Left colon (tissue), 2 donors: ENCODE measurements at places on chromosomes 6 and 20.

- no peak for DNase-seq
Observed at GRCh38 chr6:166645896-166646295, 18.8 kb upstream of the RPS6KA2 start.

DNA sequence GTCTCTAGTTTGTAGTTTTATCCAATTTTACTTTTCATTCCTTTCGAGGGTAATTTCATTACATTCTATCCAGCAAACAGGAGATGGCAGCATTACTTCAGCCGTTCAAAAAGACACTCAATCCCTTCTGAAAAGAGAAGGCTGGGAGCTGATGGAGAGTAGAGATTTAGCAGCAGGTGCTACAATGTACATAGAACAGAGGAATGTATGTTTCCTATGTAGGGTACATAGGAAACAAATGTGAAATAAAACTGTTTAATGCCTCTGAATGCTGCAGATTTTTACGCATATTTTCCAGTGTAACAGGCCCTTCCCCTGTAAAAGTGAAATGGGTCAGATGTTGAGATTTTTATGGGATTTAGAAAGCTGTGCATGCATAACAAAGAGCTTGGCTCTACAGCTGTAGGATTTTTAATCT, 16.0 kb downstream of the RPS12 start:
- no peak for DNase-seq

DNA sequence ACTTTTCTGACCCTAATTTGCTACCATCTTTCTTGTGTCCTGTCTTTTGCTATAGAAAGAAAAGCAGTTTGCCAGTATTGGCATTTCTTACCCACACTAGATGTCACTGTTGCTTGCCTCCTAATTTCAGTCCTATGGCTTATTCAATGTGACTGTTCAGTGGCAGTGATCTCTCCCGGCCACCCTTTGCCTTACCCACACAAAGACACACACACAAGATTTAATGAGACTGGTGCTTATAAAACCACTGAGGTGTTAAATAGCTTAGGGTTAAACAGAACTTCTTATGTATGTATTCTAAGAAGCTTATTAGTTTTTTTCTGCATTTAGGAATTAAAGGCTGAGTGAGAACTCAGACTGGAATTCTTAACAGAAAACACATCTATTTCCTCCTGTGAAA, 233.6 kb upstream of the ASCC3 start:
- DNase-seq, result peak; percentile 11

DNA sequence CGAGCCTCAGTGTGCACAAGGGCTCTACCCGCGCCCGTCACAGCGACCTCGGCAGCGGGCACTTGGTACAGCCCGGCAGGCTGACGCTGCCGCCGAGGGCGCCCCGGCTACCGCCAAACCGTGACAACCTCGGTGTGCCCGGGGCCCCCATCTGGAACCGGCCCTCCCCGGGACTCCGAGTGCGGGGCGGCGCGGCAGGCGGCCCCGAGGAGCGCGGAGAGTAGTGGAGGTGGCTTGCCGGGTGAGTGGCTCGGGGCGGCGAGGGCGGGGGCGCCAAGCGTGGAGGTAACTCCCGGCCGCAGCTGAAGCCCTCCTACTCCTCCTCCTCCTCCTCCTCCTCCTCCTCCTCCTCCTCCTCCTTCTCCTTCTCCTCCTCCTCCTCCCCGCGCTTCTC, at the start of gene ISM1:
TSS of gene ISM1 (plus strand) at position 371 of the 394 bp plus-strand sequence. CDS start 503 bp downstream, outside the sequence.
- peak; percentile 15 for DNase-seq

- no peak for DNase-seq
Observed at GRCh38 chr20:53003420-53004154, 31.4 kb downstream of the TSHZ2 start.

DNA sequence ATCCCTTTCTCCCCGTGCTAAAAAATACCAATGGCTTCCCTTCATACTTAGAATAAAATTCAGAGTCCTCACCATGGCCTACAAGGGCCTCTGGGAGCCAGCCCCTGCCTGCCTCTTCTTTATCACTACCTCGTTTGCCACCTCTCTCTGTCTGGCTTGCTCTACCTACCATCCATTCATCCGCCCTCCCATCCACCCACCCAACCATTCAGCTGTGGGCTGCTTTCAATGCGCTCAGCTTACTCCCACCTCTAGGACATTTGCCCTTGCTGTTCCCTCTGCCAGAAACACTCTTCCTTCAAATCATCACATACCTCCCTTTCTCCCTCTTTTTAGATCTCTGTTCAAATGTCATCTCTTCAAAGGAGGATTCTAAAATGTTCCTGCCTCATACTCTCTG, 44.4 kb downstream of the PACSIN1 start:
- DNase-seq, result no peak

DNA sequence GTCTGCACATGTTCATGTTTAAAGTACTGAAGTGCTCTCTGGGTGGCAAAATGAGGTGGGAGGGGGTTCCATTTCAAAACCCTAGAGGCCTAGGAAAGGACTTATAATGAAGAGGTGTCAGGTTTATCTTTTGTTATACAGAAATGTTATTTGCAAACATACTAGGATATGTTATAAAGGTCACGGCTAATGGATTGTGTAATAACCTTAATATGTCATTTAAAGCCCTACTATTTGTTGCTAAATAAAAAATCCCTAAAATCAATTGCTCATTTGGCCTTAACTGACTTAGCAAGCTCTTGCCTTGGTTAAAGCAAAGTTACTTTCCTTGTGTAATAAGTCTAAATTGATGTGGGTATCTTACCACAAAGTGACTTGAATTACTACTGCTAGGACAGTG, 8.8 kb downstream of the NKX2-4 start:
- DNase-seq, result no peak

DNA sequence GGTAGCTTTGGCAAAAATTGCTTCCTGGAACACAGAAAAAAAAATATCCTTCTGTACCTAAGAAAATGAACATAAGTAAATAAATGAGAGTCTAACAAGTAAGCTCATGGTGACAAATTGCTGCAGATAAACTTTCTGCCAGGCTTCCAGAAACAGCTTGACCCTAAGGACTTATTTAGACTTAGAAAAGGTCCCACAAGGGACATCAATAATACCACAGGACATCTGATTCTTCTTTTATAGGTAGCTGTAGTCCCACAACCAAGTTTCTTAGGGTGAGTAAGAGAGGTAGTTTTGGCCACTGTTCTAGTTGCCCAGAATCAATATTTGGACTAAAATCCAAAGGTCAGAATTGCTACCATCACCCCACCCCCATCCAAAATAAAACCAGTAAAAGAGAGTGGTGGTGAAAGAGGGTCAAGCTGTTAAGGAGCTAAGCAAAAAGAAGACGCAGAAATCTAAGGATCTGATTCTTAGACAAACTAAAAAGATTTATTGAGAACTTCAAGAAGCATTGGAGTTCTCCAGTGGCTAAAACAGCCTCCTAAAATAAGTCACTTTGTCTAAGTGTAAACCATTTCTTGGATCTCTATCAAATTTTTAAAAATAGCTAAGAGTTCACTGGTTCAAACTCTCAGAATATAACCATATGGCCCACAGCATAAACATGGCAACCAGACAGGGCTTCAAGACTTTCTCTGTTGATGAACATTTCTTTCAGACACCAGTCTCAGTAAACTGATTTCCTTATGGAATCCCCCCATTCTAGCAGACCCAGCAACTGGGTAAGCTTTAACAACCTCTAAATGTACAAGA, 180.6 kb downstream of the PTPRK start:
- DNase-seq, result no peak

DNA sequence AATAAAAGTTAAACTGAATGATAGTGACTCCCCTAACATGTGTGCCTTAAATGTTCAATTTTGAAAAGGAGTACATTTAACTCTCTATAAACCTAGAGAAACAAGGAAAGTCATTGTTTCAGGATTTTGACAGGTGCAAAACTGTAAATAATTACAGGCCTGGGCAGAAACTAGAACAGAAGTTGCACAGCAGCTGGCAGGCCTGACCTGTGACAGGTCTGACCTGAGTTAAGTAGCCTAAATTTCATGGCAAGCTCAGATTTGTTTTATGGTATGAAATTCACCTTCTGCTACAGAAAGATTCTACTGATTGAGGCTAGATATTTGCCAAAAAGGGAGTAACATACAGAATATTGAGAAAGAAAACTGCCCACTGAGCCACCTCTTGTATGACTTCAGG, 166.1 kb downstream of the CDKAL1 start:
- peak; percentile 23 for DNase-seq

DNA sequence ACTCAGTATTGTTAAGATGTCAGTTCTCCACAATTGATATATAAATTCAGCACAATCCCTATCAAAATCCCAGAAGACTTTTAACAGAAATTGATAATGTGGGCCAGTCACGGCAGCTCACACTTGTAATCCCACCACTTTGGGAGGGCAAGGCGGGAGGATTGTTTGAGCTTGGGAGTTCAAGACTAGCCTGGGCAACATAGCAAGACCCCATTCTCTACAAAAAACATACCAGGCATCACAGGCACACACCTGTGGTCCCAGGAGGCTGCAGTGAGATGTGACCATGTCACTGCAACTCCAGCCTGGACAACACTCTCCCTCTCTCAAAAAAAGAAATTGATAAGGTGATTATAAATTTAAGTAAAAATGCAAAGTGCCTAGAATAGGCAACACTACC, 90.9 kb downstream of the PDSS2 start:
- no peak for DNase-seq

DNA sequence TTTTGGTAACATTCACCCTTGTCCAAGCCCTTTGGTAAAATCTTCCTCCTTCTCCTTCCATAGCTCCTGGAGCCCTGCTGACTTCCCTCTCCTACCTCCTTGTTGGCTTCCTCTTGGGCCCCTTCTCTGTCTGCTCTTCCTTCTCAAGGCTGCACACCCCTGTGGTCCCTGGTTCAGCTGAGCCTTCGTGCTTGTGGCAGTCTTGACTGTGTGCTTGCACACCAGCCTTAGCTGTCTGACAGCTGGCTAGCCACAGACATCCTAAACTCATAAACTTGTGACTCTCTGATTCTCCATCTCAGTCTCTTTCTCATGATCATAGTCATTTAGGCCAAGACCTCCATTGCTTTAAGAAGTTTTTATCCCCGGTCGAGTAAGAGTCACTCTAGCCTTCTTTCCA, 37.1 kb downstream of the DHX35 start:
- DNase-seq, result no peak

DNA sequence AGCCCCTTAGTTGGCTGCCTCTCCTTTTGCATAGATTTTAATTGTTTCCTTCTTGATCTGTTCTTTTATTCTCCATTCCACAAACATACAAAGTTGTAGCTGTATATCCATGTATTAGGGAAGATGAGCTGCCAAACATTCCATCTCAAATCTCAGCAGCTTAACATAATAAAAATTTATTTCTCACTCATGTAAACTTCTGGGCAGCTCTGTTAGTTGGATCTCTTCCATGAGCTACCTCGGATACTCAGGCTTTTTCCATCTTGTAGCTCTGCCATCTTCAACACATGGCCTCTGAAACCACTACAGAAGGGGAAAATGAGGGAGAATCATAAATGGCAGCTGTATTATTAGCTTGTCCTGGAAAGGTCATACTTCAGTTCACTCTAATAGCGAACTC, 149.4 kb upstream of the BMP2 start:
- no peak for DNase-seq

GRCh38 chr6:109340811-109341210, 41.5 kb downstream of the CD164 start:
- DNase-seq, result no peak

- DNase-seq, result peak; percentile 77
Observed at GRCh38 chr6:170269151-170269845, 21.6 kb downstream of the DLL1 start.

DNA sequence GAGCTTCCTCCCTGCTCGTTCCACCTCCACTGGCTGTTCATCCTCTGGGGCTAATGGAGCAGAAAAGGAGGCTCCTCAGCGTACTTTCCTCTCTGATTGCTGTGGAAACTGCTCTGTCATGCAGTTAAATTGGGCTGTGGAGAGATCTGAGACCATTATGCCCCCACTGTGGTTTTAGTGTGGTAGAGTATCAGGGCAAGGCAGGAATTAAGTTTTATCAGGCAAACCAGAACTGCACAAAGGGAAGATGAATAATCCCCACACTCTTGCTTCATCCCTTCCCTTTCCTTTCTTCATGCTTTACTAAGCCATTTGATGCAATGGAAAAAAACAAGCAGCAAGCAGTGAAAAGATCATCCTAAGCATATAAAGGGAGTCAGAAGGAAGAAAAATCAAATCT, 11.9 kb upstream of the ME1 start:
- no peak for DNase-seq

DNA sequence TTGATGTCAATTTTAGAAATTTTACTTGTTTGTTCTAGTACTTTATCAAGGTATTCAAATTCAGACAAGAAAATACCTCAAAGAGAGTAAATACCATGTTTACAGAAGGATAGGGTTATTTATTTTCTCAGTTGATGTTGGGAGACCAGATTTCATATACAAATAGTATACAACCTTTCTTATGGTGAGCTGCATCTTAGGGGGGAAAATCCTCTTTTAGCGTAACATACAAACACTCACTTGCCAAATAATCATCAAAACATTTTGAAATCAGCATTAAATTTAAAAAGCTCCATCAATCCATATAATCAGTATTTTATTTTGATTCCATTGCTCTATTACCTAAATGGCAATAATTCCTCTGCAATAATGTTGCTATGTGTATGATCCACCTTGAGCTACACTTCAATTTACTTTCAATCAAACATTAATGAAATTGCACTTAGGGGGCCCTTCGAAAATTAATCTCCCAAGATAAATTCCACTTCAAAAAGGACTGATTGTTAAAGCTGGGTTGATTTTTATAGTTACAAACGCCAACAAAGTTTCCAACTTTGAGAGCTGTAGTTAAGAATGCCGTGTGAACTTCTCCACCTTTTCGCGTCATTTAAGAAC, 2.2 kb downstream of the NKX2-4 start:
- no peak for DNase-seq

DNA sequence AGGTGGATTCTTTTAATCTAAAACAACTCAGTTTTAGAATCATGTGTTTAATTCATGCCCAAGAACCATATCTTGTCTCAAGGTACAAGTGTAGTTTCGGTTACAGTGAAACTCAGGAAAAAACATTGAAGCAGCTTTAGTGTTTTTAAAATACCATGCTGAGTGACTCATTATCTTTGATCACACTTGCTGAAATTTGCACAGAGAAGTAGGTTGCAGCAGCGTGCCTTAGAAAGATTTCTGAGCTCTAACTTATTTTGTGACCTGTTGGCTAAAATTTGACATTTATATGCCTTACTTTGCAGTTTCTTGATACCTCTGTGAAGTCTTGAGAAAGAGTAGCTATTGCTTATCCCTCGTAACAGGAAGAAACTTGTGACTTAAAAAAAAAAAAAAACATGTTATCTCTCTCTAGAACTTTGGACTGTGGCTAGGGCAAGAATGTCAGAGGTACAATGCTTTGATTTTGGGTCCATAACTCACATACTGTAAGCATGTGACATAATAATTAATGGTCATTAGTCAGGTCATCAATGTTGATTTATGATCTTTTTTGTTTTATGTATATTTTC, 34.5 kb upstream of the FUCA2 start:
- no peak for DNase-seq

DNA sequence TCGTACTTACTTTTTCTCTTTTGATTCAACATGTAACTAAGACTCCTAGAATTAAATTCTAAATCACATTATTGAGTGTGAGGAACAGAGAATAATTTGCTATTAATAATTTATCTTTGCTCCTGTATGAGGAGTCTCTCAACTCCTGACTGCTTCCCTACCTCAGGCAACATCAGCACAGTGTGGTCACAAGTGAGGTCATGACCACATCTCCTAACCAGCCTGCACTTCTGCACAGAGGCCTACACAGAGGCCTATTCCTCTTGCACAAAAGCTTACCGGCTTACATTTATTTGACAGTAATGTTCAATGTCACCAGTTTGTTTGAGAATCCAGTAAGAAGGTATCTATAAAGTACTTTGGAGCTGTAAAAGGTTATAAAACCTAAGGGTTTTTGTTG, 637.4 kb upstream of the MARCKS start:
- DNase-seq, result no peak

GRCh38 chr20:63065911-63066310, 59.1 kb upstream of the BHLHE23 start:
- peak; percentile 11 for DNase-seq
